ENCODE measurements at places on chromosomes 1 and 21. TPM values are rescaled to one million over a fixed set of nuclear protein-coding genes. Genes with fewer than 3 reads are reported as not detected.

DNA sequence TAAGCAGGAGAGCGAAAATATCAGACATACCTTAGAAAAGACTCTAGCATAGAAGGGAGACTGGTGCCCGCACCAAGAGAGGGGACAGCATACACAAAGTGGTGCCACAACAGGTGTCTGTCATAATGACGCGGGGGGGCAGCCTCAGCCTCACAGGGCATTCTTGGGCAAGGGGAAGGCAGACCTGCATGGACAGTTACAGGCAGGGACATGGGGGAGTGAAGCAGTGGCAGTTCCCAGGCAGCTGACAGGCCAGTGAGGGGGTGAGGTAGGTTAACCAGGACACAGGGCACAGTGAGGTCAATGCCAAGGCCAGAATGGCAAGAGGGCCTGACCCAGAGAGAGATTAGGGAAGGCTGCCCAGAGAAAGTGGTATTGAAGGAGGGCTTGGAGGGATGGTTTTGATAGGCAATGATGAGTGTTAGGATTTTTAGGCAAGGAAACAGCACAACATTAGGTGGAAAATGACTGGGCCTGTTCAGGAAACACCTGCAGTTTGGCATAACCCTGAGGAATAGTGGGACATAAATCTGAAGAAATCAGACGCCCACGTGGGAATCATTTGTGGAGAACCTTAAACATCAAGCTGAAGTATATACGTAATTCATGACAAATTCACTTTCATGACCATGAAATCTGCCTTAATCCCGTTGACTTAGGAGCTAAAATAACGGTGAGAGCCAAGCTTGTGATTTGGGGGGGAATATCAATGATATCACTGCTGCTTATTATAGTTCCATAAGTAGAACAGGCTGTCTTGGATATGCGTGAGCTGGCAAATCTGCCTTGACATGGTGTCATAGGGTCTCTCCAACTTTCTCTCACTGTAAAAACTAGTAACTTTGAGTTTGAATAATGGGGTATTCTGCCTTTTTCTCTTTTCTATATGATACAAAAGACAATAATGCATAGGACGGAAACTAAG lies 8.9 kb downstream of the PTPN14 start:
- DNase-seq: no peak

DNA sequence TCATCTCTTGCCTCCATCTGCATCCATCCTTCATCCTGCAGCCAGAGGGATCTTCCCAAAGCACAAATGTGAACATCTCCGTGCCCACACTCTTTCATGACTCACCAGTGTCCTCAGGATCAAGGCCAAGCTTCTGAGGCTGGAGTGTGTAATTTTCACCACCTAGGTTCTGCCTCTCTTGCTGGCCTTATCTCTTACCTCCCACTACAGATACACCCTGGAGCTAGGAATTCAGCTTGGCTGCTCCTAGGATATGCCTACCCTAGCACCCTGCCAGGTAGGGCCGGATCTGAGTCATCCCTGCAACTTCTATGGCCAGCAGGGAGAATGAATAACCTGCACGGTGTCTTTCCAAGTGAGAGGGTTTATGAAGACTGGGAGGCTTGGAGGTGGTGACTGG lies 208.7 kb upstream of the CSF3R start:
- no peak for DNase-seq

GRCh38 chr1:245750261-245750660 lies 595.5 kb downstream of the KIF26B start:
- no peak for DNase-seq

GRCh38 chr1:90359994-90360393 lies 357.1 kb downstream of the BARHL2 start:
- no peak for DNase-seq

DNA sequence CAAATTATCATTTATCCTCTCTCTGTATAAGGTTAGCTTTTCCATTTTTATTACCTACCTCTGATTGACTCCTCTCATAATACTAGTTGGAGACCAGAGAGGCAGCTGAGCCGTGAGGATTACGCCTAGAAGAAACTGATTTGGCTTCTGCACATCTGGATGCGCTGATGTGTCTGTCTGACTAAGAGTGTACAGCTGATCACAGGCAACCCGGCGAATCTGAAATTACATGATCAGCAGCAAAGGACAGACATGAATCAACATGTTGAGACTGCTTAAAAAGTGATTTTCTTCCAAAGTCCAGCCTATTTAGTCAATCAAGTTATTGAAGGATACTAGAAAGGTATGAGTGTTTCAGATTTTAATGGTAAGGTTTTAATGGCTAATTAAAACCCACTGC lies 81.2 kb downstream of the PCSK9 start:
- no peak for DNase-seq

DNA sequence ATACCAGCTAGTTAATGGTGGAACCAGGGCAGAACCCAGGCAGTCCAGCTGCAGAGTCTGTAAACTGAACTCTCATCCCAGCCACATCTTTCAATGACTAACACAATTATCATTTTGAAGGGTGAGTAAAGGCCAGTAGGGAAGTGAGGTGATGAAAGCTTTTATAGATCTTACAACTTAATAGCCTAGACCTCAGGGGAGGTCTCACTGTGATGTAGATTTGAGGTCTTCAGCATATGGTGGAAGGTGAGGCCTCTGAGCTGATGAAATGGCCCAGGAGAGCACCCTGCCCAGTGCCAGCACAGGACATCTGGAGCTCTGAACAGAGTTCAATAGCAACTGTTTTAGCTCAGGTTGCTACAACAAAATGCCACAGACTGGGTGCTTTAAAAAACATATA lies 44.8 kb upstream of the POU2F1 start:
- no peak for DNase-seq

DNA sequence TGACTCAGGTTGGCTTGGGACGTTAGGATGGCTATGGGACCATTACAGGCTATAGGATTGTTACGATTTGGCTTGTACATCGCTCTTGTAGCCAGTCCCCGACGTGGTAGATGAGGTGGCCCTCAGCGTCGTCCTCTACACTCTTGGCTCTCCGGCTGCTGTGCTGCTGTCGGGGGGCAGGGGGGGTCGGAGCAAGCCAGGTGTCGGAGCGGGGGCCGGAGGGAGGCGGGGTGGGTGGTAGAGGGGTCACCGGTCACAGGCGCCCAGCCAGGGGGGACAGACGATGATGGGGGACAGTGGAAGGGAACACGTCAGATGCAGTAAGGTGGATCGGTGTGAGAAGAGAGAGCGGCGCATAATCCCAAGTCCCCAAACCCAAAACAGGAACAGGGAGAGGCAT lies 4.7 kb downstream of the CLK2 start:
- no peak for DNase-seq

GRCh38 chr1:27572019-27572678 lies 31.8 kb downstream of the AHDC1 start:
- DNase-seq: no peak

- no peak for DNase-seq
Measured at GRCh38 chr21:17848228-17848627, 29.1 kb upstream of the C21orf91 start.

GRCh38 chr1:107793896-107794453 lies 171.0 kb downstream of the VAV3 start:
- no peak for DNase-seq

DNA sequence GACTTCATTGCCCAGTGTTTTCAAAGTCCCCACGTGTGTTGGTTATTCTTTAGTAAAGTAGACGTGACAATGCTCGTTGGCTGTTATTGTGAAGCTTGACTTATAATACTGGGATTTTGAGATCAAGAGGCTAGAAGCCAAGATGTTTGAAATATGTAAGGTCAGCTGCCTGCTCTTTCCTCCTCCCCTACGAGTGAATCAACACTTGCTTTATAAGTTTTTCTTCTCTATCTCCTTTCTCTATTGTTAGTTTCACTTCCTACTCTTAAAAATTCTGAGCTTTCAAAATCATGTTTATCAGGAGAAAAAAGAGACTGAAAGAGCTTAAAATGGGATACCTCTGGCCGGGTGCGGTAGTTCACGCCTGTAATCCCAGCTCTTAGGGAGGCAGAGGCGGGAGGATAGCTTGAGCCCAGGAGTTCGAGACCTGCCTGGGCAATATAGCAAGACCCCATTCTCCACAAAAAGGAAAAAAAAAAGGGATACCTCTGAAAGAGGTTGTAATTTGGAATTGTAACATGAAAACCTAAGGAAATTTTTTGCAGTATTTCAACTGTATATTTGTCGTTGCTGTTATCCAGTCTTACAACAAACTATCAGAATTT lies 72.0 kb downstream of the EPB41 start:
- no peak for DNase-seq

- DNase-seq: no peak
Measured at GRCh38 chr1:157952601-157953000, 40.8 kb upstream of the KIRREL1 start.

DNA sequence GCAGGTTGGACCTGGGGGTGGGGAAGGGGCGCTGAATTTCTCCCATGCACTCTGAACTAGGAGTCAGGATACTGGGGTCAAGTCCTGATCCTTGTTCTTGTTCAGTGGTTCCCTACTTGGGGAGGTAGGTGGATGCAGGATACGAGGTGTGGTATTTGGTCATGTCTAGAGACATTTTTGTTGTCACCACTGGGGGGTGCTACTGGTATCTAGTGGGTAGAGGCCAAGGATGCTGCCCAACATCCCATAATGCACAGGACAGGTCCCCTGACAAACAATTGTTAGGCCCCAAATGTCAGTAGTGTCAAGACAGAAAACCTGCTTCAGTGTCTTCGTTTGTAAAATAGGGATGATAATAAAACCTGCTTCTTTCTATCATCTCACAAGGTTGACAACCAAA lies 259.0 kb upstream of the FOXD3 start:
- no peak for DNase-seq

- DNase-seq: no peak
Measured at GRCh38 chr21:33844890-33845205, 70.8 kb downstream of the ATP5PO start.

GRCh38 chr1:188825471-188825870 lies 1652.2 kb downstream of the BRINP3 start:
- no peak for DNase-seq

DNA sequence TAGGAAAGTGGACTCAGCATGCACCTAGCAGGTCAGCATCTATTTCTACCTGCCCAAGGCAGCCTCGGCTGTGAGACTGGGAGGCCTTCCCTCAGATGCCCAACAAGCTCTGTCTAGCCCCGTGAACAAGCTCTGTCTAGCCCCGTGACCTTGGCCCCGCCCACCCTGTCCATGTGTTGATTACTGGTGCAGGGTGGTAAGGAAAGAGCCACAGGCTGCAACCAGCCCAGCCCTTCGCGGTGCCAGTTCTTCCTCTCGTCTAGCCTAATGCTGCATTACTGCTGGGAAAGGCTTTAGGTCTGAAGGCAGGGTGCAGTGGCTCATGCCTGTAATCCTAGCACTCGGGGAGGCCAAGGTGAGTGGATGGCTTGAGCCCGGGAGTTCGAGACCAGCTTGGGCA lies 2.2 kb downstream of the GPR153 start:
- DNase-seq: no peak

- DNase-seq: no peak
Measured at GRCh38 chr1:29648798-29649188, 412.5 kb downstream of the PTPRU start.

DNA sequence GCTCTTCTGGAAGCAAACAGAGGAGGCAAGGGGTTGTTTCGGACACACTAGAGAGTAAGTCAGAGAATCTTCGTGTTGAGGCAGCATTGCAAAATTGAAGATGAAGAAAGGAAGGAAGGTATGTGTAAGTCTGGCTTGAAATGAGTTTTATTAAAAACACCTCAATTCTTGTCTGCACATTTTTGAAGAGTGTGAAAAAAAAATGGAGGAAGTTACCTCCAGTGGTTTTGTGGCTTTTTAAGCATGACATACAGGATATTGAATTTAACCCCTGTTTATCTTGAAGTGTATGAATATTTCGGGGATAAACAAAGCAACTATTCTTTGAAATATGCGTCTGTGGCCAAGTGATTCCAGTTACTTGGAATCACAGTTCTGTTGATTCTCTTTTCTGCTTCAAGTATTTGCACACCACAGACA lies 203.2 kb upstream of the SGIP1 start:
- no peak for DNase-seq

DNA sequence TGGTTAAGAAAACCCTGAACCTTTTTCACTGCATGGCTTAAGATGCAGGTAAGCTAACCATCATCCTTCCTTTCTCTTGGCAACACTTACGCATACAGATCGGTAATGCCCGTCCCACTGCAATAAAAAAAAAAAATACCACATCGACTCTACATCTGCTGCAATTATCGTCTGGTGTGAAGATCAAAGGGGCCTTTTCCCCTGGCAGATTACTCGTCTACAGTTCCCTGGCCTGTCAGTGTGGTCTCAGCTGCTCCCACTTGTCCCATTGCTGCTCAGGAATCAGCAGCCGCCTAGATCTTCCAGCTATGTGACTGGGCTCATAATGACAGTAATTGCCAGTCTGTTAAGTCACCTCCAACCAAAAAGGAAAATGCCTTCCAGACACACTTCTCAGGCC lies 133.1 kb downstream of the SETD4 start:
- DNase-seq: no peak

GRCh38 chr1:94325377-94326302 lies 88.3 kb upstream of the ARHGAP29 start:
- no peak for DNase-seq

DNA sequence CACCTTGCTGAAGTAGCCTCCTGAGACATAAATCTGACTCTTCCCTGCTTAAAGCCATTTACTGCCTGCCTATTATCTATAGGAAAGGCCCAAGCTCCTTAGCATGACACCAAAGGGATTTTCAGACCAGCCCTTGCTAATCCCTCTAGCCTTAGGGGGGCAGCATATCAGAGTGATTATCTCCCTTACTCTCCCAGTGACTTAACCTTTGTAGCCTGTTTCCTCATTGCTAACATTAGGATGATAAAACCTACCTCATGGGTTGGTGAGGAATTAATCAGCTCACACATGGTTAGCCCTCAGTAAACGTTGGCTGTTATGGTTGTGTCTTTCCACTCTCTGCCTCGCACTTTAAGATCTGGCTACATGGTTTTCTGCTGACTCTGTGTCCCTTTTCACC lies 70.1 kb downstream of the ROR1 start:
- DNase-seq: no peak

GRCh38 chr1:162822391-162823200 lies 32.1 kb downstream of the HSD17B7 start:
- DNase-seq: no peak

GRCh38 chr1:6352138-6352563 lies 41.4 kb downstream of the ACOT7 start:
- DNase-seq: no peak

GRCh38 chr1:41239988-41240610 lies 2.0 kb downstream of the SCMH1 start:
- no peak for DNase-seq

- DNase-seq: peak; percentile 66
Measured at GRCh38 chr1:56424744-56425493, 154.4 kb downstream of the PLPP3 start.

GRCh38 chr1:86448670-86449069 lies 20.1 kb upstream of the CLCA1 start:
- no peak for DNase-seq

EFNA4 gene
- 3.8 TPM for total RNA-seq

HAO2 gene
- not detected for total RNA-seq

ATP6V0B gene
- 123 TPM for total RNA-seq

GBP6 gene
- total RNA-seq: not detected

SEC16B gene
- 1.7 TPM for total RNA-seq

ITGB3BP gene
- total RNA-seq: 5.5 TPM

NEK2 gene
- total RNA-seq: not detected

IL12RB2 gene
- 8.9 TPM for total RNA-seq

OR2T33 gene
- total RNA-seq: not detected

HTR1D gene
- total RNA-seq: not detected

S100A8 gene
- 402 TPM for total RNA-seq

PSMB4 gene
- 228 TPM for total RNA-seq

OR6N1 gene
- total RNA-seq: not detected

Measured in omental fat pad (tissue), 4 donors.